ENCODE measurements at places on chromosomes 12 and 14.

- no peak for DNase-seq
These were observed 436.2 kb upstream of the FLRT2 start for GRCh38 chr14:85093631-85094330.

DNA sequence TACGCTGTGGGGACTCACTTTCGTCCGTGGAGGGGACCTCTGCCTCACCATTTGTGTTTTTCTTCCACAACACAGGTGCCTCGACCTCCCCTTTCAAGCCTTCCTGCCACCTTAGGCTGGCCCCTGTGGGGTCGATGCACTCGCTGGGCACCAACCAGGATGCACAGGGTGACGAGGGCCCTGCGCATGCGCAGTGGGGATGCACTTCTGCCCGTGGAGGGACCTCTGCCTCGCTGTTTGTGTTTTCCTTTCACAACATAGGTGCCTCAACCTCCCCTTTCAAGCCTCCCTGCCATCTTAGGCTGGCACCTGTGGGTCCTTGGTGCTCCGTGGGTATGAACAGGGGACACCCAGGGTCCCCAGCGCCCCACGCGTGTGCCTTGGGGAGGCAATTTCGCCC lies 356.8 kb downstream of the ALG10 start:
- no peak for DNase-seq

- no peak for DNase-seq
These were observed 91.3 kb downstream of the DUSP6 start for GRCh38 chr12:89260841-89261637.

DNA sequence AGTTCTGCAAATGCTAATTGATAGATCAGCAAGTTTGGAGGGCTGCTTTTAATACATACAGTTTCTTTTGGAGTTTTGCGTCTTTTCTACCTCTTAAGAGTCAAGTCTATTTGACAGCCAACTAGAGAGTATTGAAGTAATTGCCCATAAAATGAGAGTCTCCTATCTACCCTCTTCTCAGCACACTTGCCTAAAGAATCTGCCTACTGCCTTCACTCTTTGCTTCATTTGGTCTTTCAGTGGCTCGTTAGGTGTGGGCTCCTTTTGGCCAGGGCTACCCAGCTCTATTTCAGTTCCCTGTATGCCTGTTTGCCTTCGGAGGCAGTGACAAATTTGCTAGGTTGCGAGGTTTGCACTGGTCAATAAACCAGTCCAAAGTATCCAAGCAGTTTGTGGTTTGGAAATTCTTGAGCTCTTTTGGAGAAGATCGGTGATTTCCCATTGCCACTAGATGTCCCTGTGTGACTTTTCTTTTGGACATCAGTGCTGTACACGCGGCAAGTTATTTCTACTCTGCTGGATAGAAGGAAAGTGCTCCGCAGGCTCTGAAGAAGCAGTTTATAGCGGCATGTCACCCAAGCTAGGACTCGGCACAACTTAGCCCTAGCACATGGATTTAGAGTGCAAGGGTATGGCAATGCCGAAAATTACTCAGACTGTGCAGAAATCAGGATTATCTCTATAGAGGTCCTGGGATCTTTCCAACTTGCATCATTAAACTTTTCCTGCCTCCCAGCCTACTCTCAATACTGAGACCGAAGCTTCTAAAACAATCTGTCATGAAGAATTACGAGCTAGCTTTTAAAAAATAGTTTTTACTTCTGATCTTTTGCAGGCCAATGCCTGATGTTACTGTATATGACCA lies 38.6 kb downstream of the MGST1 start:
- DNase-seq, result no peak

DNA sequence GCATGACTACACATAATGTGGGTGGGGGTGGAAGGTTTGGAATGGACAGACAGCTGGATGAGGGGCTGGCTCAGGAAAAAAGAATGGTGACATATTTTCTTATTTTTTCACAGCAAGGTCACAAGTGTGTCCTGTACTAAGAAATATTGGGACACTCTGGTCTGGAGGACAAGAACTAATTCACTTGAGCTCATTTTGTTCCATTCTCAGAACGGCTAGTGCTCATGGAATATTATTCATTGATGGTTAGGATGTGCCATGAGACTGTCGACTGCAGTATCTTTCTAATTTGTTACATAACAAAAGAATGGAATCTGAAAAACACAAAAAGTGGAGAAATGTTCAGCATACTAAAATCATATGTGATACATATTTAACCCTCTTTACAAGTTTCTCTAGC lies 149.5 kb downstream of the BMP4 start:
- no peak for DNase-seq

DNA sequence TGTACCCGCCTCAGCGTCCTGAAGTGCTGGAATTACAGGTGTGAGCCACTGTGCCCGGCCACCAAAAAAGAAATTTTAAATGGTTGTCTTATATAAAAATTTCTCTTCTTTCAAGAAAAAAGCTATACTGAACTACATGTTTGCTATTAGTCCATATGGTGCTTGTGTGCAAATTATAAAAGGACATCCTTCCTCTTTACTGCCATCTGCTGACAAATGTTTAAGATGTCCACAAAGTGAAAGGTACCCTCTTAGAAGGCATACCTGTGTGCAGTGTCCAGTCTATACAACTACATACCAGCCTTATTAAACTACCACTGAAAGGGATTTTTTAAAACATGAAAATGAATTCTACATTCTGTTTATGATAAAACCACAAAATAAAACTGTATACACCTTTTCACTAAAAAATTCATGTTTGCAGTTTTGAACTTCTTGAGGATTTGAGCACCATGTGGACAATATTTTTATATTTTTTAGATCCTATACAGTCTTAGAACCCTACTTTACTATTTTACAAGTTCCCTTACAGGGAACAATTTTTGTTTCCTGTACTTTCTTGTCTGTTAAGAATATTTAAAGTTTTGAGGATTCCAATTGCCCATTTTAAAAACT lies 32.8 kb upstream of the TOMM20L start:
- no peak for DNase-seq

- no peak for DNase-seq
These were observed 195.5 kb upstream of the KITLG start for GRCh38 chr12:88775742-88776151.

DNA sequence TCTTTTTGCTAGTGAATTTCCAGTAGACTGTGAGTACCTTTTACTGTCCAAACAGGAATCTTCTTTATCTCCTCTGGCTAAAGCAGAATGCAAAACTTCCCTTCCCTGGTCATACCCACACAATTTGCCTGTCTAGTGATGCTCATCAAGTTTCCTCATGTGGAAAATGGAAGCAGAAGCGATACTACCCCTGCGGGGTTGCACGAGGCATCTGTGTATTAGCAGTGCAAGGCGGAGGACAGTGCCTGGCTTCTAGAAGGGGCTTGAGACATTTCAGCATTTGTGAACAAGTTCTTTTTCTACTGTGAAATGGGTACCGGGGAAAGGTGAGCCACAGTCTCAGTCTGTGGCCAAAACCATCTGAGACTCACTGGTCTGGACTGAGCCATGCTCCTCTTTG lies 340.9 kb downstream of the AACS start:
- DNase-seq, result no peak

GRCh38 chr12:59839514-59839913 lies 243.7 kb downstream of the SLC16A7 start:
- no peak for DNase-seq

DNA sequence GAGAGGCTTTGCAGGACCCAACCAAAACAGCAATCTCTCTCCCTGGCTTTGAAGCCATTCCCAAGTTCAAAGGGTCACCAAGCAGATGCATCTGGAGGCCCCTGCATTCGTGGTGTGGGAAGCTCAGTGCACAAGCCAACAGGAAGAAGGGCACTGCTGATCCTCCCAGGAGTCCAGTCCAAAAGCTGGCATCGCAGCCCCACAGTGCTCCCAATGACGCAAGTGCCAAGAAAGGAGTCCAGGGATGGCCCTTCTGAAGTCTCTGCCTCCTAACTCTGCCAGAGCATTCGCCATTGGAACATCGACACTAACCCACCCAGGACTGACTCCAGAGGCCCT lies 25.1 kb downstream of the PXN start:
- no peak for DNase-seq

DNA sequence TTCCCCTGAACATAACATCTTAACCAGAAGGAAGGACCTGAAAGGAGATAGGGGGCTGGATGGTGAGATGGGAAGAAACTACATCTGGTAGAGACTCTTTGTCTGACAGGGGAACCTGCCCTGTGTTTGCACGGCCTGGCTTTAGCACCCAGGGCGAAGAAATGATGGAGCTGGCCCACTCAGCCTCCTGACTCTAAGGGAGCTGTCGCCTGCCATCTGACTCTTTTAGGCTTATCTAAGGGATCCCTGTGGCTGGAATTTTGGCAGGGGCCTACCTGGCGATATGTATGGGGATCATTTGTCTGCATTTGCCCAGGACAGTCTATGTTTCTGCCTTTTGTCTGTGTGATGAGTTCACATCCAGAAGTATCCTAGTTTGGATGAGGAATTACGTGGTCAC lies 15.6 kb upstream of the CACNA2D4 start:
- no peak for DNase-seq

DNA sequence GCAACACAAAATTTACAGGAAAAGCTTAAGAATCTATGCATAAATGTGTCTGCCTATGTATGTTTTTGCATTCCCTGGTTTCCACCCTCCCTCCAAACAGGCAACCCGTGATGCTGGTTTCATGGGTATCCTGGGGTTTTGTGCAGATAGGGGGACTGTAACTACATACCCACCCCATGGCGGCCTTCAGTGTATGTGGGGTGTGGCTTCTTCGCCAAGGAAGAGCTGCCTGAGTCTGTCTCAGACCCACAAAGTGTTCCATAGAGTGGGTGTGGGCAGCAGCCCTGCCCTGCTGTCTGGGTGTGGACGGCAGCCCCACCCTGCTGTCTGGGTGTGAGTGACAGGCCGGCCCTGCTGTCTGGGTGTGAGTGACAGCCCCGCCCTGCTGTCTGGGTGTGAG lies 174.8 kb downstream of the ADGRD1 start:
- DNase-seq, result peak; percentile 5

- no peak for DNase-seq
These were observed 788 bp downstream of the KRT72 start for GRCh38 chr12:52600475-52600874.

DNA sequence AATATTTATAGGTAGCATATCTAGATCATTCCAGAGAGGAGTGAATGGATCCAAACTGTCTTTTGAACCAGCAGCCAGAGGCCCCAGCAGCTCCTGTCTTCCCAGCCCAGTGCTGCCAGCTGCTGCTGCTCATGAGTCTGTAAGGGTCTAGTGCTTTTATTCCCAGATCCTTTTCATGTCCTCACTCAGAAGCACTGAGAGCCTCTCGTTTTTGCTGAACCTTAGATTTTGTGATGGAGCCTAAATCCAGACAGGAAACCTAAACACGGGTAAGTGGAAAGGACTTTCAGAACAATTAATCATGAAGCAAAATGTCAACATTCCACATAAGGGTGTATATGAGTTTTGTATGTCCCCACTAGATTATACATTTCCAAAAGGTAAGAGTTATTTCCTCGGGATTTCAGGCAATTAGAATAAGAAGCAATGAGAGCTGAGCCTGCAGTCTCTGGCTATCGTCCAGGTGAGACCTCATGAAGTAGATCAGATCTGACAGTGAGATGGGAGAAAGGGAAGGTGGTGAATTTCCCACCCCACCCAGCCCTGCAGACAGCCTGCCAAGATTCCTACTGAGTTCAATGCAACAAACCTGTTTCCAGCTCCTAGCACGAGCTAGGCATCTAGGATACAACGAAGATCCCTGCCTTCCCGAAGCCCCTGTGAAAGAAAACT lies 84.4 kb downstream of the NINJ2 start:
- DNase-seq, result no peak

DNA sequence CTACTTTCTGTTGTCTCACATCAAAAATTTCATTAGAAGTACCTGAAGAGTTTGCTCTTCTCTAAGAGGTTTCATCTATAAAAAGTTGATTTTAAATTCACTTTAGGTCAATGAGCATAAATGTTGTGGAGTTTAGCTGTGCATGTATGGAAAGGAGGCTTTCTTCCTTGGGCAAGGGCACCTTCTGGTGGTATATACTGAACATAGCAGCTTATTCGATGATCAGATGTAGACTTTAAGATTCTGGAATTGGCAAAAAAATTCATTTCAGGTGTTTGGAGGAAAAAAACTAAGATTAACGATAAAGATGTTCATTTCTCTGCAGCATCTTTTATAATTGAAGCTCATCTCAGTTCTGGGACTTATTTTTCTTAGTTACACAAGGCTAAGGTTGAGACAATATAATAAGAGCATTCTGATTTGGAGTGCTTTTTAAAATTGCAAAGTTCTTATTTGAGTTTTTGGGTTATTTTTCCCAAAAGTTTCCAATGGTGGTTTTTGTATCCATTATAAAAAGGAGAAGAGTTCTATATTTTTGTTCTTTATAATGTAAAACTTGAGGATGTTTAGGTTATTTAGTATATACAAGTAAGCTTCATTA lies 46.8 kb downstream of the TMEM117 start:
- DNase-seq, result peak; percentile 23

DNA sequence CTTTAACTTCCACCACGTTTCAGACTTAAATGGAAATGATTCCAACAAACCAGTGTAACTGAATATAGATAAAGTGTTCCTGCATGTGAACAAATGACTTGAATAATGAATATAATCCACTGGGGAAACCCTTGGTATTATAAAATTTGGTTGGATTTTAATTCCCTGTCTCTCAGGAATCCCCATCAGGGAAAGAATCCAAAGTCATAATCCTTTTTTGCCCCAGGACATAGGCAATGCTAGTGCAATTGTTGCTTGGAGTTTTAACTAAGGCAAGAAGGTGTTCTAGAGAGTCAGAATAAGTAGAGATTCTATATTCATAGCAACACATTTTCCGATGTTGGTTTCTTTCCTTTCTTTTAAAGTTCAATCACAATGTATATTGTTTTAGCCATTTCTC lies 1169.4 kb downstream of the GALC start:
- DNase-seq, result no peak

DNA sequence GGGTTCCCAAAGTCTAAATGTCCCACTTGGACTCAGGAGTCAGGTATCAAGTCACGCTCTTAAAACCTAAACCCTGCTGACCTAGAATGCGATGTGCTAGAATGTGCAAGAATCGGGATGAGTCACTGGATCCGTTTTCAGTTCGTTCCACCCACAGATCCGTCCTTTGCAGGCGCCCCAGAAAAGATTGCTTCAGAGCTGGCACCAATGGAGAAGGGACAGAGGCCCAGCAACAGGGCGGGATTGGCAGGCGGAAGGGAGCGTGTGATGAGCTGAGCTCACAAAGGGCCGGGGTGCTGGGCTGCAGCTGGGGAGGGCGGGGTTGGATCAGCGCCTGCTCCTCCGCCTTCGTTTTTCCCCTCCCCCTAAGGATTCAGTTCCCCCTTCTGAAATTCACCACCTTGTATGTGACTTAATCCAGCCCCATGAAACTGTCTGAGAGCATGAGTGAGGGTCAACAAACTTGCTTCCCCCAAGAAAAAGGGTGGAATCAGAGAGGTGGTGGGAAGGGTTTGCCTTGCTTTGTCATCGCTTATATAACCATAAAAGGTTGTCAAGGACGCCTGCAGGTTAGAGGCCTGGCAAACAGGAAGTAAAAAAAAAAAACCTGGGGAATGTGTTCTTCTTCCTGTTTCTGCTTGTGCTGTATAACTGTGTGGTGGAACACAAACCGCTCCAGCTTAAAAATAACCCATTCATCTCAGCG lies 2.8 kb upstream of the UBC start:
- DNase-seq, result peak; percentile 96

- DNase-seq, result no peak
These were observed 13.0 kb downstream of the KMT5A start for GRCh38 chr12:123396954-123397353.

GRCh38 chr12:3148366-3149000 lies 71.3 kb downstream of the TSPAN9 start:
- no peak for DNase-seq
